GM12878 (cell line): ENCODE measurements at places on chromosomes 7 and 10.

- no peak for DNase-seq
These were observed at the start of gene ZNF239 for GRCh38 chr10:43574001-43574892. Gene ZNF239 (minus strand): TSS chr10:43574616. CDS start chr10:43558079, 16,537 bp downstream.

- DNase-seq = no peak
These were observed 118.8 kb upstream of the MYO3A start for GRCh38 chr10:25815236-25815635.

DNA sequence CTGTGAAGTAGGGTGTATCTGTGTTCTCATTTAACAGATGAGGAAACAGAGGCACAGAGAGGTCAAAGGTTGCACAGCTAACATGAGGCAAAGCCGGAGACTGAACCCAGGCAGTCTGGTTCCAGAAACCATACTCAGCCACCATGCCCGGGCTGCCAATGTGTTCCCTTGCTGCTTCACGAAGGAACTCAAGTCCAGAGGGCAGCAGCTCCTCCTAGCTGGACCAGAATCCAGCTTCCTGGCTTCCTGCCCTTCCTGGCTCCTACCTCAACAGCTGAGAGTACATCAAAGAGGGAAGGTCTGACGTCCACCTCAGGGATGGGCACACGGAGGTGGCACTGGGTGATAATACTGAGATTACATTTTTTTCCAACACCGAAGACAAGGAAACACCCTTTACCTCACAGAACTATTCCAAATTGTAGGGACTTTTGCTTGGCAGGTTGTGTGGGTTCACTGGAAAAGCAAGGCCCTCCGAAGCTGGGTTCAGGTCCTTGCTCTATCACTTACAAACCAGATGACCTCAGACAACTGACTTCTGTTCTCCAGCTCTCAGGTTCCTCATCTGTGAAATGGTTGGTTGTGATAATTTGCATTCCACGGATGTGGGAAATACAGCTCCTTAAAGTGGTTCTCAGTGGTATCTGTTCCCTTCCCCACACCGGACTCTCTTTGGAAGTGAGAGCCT lies 154.1 kb upstream of the ZMIZ1 start:
- DNase-seq = peak; percentile 27

DNA sequence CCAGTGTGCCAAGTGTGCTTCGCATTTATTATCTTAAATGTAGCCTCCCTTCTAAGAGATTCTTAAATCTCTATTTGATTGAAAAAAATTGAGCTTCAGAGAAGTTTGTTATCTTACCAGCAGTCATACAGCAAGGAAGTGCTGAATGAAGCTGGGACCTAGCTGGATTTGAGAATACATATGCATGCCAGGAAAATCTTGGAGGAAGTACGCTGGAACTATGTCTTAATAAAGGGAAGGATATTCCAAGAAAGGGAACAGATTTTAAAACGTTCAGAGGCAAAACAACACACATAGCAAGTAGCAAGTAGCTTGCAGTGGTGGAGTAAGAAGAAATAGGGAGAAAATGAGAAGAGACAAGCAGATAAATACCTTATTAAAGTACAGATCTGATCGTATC lies 1.5 kb downstream of the CFAP70 start:
- no peak for DNase-seq

DNA sequence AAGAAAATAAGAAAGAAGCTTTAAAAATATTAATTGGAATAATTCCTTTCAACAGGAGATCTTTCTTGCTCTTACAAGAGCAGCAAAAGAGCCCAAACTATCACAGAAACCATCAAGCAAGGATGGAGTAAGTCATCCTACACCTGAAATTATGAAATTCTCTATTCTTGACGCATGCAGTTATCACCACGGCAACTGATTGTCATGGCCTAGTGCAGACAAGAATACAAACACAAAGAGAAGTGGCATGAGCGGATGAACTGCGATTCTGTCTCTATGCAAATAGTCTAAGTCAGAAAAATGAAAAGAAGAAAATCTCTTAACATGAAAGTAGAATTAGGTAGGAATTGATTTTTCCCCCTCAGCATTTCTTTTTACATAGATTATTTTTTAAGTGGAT lies 54.8 kb upstream of the SLC35B4 start:
- no peak for DNase-seq

DNA sequence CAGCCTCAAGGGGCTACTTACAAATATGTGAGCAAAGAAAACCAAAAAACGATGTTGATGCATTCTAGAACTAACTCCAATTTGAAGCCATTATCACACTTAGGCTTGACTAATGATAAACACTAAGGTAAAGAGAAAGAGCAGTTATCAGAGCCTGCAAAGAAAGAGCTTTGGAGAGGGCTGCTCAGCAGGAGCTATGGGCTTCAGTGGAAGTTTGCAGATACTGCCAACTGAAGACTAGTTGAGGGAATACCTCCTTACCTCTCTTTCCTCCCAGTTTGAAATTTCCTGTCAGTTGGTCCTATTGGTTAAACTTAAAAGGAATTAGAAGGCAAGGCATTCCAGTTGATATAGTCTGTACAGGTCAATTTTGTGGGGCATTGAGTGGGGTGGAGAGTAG lies 498.1 kb upstream of the POT1 start:
- DNase-seq = no peak

DNA sequence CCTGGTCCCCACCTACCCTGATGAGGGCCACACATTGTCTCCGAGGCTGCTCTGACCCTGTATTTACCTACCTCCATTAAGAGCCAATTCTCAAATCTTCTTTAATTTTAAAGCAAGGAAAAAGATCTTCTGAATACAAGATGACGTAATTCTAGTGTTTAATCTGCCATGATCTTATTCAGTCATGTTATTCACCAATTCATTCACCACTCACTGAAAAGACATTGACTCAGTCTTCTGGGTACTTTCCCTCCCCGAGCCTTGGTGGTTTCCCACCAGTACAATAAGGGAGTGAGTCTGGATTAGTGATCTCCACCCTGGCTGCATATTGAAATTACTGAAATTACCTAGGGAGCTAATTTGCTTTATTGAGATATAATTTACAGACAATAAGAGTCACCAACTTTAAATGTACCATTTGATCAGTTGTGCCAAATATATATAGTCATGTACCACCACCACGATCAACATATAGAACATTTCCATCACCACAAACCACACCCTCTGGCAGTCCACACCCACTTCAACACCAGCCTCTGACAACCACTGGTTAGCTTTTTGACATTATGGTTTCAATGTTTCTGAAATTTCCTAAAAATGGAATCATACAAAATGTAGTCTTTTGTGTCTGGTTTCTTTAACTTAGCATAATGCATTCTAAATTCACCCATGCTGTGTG lies 117.5 kb upstream of the UNC5B start:
- no peak for DNase-seq

GRCh38 chr10:21095073-21095472 lies 198.0 kb upstream of the NEBL start:
- DNase-seq = no peak

DNA sequence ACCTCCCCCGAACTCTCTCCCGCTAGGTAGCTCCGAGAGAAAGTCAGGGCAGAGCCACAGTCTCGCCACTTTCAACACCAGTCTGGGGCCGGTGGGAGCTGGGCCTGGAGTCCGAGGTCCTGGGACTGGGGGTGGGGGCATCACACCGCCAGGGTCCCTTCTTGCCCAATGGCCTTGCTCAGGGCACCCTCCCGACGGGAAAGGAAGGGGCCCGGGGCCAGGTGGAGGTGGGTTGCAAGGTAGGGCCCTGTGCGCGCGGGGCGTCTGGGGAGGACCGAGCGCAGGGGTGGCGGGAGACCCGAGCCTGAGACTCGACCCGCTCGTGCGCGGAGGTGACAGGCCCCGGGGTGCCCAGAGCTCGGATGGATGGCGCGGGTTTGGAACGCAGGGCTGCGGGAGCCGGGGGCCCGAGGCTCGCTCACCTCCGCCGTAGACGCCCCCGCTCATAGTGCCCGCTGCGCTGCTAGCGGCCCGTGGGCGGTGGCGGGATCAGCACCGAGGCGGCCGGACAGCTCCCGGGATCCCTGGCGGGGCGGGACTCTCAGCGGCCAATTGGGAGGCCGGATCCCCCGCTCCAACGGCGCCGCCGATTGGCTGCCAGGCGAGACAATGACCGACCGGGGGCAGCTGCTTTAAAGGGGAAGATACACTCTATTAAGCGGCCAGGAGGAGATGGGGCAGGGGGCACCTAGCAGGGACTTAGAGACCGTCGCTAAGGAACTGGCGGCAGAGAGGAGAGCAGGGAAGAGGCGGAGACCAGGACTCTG lies at the start of gene ACTL6B:
Gene ACTL6B, minus strand, starts transcription at position 541 of the 767 bp plus-strand sequence. Its CDS starts 94 bp downstream, at position 447.
- DNase-seq = no peak

DNA sequence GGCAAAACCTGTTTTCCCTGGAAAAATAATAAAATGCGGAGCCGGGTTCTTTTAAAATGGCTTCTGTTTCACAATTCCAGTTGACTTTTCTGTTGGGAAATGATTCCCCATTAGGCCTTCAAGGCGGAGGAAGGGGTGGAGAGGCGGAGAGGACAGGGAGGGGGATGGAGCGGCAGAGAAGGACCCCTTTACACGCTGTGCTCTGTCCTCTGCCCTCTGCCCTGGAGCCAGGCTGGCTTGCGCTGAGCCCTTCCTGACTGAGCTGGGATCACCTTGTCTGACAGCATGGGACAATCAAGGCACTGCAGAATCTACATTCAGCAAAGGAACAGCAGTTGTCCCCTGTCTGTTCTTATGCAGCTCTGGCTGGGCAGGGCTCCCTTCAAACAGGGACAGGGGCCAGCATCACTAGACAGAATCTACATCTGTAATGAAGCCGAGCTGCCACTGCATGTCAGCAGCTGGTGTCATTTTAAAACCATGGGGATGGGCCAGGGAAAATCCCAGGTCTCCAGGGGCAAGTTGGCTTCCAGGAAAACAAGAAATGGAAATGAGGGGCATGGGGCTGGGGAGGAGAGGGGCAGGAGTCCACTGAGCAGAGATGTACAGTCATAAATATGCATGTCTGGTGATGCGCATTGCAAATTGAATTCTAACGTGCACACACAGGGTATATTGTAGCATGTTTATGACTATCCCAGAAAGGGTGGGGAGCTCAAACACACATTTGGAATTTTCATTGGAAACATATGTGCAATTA lies 120.0 kb downstream of the MKX start:
- DNase-seq = no peak

DNA sequence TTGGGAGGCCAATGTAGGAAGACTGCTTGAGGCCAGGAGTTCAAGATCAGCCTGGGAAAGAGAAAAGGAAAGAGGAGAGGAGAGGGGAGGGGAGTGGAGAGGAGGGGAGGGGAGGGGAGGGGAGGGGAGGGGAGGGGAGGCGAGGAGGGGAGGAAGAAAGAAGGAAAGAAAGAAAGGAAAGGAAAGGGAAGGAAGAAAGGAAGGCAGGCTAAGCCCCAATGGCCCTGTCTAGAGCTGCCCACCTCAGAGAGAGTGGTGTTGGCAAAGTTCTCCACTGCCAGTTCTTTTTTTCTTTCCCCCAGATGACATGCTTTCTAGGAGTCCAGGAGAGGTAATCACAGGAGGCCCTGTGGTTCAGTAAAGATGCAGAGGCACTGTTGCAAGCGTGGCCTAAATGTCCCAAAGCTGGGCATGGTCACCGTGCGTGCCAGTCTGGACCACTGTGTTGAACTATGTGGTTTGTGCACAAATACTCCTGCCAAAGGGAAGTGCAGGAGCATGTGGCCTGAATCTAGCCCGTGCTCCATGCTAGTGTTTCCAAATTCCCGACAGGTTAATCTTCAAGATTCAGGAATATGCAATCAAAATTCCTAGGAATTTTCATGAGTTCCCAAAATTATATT lies 39.7 kb downstream of the ODAD2 start:
- DNase-seq = no peak

DNA sequence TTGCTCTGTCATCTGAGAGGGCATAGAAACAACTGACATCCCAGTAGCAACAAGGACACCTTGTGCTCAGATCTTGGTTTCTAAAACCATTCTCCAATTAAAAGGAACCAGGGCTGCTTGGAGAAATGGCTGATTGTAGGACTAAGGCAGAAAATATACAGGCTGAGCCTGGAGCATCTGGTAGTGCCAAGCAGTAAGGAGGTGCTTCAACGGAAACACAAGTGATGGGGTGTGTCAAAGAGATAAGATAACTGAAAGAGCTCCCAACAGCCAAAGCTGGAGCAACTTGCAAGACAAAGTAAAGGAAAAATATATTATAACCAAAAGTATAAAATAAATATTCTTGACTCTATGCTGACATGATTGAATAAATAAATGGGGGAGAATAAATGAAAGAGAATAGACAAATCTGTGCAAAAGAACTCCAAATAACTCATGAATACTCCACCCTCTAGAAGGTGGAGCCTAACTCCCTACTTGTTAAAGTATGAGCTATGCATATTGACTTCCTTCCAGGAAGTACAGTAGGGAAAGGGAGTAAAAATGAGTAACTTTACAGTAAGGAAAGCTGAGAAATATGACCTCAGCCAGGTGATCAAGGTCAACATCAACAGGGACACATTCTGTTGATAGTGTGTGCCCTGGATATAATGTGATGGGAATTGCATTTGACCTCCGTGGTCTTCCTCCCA lies 162.4 kb downstream of the NOC3L start:
- no peak for DNase-seq

- DNase-seq = no peak
These were observed 82.2 kb downstream of the VOPP1 start for GRCh38 chr7:55490099-55490498.

- no peak for DNase-seq
These were observed 17.4 kb upstream of the CCL26 start for GRCh38 chr7:75789361-75789924.

DNA sequence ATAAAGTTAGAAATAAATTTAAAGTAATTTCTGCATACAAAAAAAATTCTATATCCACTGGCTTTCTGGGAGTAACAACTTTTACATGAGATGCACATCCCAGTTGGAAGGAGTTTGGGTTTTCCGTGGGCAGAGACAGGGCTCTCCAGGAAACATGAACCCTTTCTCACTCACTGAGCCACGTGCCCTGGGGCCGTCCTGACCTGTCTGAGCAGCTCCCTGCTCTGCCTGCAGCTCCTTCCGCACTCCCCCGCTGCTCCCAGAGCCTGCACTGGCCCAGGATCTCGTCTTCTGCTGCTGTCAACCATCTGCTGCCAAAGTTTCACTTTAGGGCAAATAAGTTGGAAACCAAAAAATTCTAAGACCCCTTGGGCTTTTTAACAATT lies 169.1 kb downstream of the DIP2C start:
- no peak for DNase-seq

DNA sequence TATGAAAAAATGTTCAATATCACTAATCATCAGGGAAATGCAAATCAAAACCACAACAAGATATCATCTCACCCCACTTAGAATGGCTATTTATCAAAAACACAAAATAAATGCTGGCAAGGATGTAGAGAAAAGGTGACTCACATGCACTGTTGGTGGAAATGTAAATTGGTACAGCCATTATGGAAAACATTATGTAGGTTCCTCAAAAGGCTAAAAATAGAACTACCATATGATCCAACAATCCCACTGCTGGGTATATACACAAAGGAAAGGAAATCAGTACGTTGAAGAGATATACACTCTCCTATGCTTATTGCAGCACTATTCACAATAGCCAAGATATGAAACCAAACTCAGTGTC lies 50.2 kb downstream of the CDK1 start:
- no peak for DNase-seq

DNA sequence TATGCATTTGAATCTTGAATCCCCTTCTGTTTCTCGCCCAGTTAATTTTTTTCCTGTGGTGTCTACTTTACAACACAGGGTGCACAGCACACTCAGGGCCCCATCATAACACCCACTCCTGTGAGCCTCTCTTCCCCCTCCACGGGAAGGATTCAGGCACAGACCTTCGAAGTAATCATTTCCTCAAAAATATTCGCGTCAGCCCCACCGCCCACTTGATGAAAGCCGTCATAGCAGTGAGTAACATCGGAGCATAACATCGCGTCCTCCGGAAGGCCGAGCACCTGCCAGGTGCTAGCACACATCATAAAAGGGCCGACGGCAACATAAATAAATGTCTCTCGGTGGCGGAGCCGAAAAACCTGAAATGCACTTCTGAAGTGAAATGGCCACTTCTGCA lies 201.7 kb upstream of the ADARB2 start:
- no peak for DNase-seq

- DNase-seq = no peak
These were observed 58.7 kb upstream of the MYL10 start for GRCh38 chr7:101687791-101688182.
